ENCODE measurements at places on chromosomes 16 and 17.

DNA sequence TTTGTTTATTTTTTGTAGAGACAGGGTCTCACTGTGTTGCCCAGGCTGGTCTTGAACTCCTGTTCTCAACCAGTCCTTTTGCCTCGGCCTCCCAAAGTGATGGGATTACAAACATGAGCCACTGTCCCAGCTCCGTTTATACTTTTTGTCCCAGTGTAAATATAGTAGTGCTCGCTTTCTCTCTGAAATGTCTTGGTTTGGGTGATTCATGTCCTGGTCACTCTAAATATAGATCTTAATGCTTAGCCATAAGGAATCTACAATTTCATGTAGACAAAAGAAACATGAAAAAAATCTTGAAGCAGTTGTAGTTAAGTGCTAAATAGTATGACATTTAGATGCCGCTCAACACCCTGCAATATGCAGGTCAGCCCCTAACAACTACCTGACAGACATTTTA, 126.9 kb downstream of the KATNIP start:
- DNase-seq: no peak

DNA sequence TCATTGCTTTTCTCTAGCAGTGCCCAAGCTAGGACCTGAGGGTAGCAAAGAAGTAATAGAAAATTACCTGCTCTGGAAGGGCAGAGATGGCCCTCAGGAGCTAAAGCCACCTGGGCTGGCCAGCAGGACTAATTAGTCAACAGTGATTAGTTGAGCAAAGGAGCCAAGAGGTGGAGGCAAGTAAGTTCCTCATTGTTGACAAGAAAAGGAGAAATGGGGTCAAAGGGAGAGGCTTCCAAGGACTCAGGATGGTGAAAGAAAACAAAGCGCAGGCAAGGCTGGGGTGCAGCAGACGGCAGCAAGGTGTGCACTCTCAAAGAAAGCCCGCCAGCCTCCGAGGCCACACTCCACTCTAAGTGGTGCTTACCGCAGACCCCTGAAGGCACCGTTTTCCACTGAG, 44.6 kb downstream of the CMTM4 start:
- DNase-seq: no peak

- no peak for DNase-seq
These were observed 149.3 kb downstream of the IRF8 start for GRCh38 chr16:86048221-86048620.

GRCh38 chr16:83701494-83701893, 106.3 kb upstream of the HSBP1 start:
- no peak for DNase-seq

GRCh38 chr17:78374631-78375274, 3.7 kb upstream of the PGS1 start:
- no peak for DNase-seq

DNA sequence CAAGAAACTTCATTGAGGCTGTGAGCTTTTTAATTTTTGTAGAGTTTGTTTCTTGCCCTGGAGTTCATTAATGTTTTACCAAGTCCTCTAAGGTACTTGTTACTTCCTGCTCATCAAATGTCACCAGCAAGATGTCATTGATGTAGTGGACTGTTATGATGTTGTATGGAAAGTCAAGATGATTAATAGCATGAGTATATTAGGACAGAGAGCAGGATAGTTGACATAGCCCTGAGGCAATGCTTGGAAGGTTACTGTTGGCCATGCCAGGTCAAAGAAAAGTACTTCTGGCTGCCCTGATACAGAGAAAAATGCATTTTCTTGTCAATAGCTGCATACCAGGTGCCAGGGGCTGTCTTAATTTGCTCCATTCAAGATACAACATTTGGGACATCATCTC, 6.7 kb downstream of the KRTAP1-5 start:
- no peak for DNase-seq

- DNase-seq: no peak
These were observed 8.1 kb upstream of the NKD1 start for GRCh38 chr16:50539822-50540710.

- no peak for DNase-seq
These were observed 19.4 kb downstream of the RHOT1 start for GRCh38 chr17:32161506-32162365.
